ENCODE measurements at places on chromosomes 12 and 14.

DNA sequence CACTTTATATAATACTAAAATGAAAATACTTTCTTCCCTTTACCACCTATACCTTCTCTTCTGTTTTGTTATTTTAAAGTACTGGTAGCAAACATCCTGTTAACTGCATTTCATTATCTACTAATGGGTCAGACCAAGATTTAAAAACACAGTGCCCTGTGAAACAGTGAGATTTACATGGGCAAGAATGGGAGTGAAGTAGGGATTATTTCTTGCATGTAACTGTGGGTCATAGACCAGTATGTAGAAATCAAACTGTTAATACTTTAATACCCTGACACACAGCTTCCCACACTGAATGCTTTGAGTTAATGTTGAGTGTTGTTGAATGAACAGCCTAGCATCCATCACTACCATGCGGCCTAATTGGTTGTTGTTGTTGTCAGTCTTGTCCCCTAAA is 61.6 kb downstream of the PLEKHA5 start:
- DNase-seq = no peak

GRCh38 chr14:104393898-104394381 is 185.6 kb upstream of the C14orf180 start:
- peak; percentile 65 for DNase-seq

DNA sequence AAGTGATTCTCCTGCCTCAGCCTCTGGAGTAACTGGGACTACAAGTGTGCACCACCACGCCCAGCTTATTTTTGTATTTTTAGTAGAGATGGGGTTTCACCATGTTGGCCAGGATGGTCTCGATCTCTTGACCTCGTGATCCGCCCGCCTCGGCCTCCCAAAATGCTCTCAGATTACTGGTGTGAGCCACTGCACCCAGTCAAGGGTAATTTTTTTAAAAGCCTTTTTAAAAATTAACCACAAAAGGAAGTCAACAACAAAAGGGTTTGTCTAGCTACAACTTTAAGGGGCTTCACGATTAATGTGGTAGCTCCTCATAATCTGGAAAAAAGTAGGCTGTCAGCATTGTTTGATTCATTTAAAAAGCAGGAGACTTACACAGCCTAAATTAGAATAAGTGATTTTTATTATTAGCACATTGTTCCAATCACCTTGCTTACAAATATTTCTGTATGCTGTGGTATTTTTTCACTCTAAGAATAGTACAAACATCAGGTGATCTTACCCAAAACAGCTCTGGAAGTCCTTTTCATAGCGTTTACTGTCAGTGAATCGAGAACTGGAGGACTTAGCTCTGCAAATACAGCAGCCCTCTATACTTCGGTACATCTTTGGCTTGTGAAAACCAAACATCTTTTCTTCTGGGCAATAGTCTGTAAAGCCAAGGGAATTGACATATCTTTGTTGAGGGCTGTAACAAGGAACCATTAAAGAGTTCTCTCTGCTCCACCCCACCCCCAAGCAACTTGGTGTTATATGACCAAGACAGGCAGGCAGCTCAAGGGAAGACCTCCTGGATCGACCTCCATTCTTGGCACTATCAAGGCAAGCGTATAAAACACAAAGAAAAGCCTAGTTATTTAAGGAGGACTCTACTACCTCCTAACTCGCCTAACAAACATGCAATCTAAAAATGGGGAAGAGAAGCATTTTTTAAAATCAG is 28.1 kb downstream of the SINHCAF start:
- DNase-seq = no peak

DNA sequence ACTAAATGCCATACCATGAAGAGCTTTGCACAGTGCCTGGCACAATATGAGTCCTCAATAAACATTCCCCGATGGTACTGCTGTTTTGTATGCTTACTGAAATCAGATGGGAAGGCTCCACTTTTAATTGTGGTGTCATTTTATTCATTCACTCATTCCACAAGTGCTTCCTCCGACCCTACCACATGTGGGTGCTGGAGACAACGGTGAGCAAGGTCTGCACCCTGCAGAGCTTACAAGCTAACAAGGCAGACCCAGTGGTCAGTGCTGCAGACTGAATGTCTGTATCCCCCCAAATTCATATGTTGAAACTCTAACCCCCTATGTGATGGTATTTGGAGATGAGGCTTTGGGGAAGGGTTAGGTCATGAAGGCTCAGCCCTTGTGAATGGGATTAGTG is 48.3 kb downstream of the RFX4 start:
- DNase-seq = no peak

DNA sequence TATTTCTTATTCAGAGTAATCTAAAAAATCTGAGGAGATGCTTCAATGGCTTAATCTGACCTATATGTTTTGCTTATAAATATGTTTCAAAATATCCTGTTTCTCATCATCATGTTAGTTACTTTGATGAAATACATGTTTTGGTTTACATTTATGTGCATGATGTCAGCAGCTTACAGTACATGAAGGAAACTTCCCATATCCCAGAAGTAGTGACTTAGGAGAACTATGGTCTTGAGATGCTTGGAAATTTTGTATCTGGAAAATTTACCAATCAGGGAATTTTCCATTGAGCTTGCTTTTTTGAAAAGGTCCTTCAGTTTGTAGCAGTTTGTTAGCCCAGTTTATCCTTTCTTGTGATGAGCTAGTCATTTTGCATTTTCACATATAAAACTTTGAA is 73.3 kb downstream of the RASSF8 start:
- DNase-seq = no peak

DNA sequence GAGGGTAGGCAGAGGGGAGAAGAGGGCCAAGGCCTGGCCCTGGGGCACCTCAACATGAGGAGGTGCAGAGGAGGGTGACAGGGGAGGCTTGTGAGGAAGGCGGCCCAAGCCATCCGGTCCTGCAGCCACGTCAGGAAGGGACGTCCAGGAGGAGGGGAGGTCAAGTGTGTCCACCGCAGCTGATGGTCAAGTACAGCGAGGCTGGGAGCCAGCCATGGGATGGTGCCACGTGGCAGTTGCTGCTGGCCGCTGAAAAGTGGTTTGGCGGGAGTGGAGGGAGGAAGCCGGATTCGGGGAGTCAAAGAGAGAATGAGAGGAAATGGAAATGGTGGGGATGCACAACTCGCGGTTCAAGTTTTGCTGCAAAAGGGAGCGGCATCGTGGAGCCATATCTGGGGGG is 41.2 kb downstream of the PRIMA1 start:
- no peak for DNase-seq

GRCh38 chr14:103507751-103508150 is 14.9 kb downstream of the CKB start:
- no peak for DNase-seq

GRCh38 chr14:89279649-89280232 is 137.3 kb downstream of the FOXN3 start:
- DNase-seq = no peak

DNA sequence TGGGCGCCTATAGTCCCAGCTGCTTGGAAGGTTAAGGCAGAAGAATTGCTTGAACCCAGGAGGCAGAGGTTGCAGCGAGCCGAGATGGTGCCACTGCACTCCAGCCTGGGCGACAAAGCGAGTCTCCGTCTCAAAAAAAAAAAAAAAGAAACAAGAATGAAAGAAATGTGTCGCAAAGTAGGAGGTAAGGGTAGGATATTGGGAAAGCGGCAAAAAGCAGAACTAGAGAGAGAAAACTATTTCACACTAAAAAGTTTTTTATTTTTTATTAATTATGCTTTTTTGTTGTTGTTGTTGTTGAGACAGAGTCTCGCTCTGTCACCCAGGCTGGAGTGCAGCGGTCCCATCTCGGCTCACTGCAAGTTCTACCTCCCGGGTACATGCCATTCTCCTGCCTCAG is 17.7 kb downstream of the SBNO1 start:
- DNase-seq = no peak

DNA sequence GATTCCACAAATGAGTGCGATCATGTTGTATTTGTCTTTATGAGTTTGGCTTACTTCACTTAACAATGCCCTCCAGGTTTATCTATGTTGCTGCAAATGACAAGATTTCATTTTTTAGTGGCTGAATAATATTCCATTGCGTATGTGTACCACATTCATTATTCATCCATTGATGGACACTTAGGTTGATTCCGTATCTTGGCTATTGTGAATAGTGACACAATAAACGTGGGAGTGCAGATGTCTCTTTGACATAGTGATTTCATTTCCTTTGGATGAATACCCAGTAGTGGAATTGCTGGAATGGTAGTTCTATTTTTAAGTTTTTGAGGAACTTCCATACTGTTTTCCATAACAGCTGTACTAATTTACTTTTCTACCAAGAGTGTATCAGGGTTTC is 23.5 kb downstream of the AKAP6 start:
- DNase-seq = no peak

DNA sequence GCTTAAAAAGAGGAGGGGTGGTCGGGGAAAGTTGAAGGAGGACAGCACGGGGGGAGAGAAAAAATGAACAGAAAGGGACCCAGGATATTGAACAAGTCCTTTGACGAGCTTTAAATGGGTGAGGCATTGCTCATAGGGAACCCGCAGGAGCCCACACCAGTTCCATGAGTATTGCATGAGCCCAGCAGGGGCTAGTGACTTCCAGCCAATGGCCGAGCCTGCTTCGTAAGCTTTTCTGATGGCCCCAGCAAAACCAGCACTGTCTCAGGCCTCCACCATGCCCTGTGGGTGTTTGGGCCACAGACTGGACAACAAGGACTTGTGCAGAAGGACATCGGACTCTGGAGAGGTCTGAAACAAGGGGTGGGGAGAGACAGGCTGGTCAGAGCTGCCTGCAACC is 109.5 kb downstream of the ZFP36L1 start:
- DNase-seq = no peak

- no peak for DNase-seq
These were observed 554.2 kb downstream of the FLRT2 start for GRCh38 chr14:86084097-86084496.

DNA sequence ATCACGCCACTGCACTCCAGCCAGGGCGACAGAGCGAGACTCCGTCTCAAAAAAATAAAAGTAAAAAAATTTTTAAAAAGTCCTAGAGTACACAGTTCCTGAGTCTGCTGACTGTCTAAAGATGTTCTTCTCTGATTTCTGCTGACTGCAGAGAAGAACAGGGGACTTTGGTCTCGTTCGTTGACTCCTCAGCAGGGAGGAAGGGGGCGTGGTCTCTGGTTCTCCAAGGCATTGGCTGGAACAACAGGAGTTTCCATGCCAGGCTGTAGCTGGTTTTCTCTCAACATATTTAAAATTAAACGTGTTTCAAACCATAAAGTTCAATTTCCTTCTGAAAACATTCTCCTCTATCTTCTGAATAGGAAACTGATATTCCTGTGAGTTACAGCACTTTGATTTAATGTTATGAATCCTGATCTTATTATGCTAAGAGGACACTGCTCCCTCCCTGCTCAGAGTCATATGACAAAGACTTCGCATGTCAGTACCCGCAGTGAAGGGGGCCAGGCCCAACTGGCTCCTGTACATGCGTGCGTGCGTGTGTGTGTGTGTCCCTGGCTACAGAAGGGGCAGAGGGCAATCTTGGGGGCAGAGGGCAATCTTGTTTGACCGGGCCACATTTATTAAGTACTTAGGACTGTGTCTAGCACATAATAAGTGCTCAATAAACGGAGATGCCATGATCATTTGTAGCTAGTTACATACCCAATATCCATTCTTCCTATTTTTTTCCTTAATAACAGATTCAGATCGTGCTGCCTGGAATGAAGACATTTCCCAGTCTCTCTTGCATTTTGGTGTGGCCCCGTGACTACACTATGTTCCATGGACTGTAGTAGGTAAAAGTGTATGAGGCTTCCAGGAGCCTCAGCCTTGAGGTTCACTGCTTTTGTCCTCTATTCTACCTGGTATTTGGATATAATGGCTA is 16.5 kb upstream of the HNF1A start:
- DNase-seq = no peak

- DNase-seq = peak; percentile 82
These were observed 65.4 kb downstream of the TAOK3 start for GRCh38 chr12:118307069-118307954.

GRCh38 chr12:20822415-20822814 is 11.9 kb downstream of the SLCO1B3 start:
- DNase-seq = no peak

- DNase-seq = no peak
These were observed 308.4 kb upstream of the NAV3 start for GRCh38 chr12:77522247-77522646.

DNA sequence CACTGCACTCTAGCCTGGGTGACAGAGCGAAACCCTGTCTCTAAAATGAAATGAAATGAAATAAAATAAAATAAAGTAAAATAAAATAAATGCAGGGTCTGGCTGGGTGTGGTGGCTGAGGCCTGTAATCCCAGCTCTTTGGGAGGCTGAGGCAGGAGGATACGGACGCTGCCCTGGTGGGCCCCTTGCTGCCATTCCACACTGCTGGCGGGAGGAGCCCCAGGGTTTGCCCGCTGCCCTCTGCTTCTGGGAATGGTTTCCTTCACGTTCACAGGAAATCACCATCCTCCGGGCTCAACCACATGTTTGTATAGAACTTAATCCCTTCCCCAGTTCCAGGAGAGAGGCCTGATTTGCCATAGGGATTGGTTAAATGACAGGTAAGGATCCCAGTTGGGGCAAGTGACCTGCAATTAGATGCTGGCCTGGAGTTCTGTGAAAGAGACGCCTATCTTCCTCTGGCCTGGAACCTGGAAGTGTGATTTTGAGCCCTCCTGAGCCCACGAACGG is 29.3 kb downstream of the CALM1 start:
- no peak for DNase-seq

DNA sequence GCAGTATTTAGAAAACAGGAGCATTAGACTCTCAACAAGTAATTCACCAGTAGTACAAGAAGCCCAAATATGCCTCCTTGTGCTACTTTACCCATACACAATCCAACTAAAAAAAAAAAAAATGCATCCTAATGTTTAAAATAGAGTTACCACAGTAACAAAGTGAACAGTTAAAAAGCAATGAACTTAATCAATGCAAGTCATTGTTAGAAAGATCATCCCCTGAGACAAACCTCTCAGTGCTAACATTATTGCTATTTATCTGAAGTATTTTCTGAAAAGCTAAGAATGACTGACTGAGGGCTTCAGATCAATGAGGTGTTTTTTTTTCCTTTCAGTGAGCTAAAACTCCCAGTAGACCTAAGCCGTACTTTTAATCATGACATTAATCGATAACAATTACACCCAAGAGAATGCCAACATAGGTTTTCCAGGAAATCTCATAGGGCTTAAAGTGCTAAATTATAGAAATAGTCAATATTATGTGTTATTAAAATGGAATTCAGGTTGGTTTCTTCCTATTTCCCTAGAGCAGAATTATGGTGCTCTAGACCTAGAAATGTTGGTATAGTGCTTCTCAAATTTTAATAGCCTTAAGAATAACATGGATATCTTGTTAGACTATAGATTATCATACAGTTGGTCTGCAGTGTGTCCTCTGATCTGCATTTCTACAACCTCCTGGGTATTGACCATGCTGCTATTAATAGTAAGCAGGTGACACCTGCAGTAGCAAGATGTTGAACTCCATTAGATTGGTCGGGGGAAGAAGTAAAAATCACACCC is 123.0 kb downstream of the PRKD1 start:
- DNase-seq = no peak
